ENCODE measurements at places on chromosomes 5 and 9.

DNA sequence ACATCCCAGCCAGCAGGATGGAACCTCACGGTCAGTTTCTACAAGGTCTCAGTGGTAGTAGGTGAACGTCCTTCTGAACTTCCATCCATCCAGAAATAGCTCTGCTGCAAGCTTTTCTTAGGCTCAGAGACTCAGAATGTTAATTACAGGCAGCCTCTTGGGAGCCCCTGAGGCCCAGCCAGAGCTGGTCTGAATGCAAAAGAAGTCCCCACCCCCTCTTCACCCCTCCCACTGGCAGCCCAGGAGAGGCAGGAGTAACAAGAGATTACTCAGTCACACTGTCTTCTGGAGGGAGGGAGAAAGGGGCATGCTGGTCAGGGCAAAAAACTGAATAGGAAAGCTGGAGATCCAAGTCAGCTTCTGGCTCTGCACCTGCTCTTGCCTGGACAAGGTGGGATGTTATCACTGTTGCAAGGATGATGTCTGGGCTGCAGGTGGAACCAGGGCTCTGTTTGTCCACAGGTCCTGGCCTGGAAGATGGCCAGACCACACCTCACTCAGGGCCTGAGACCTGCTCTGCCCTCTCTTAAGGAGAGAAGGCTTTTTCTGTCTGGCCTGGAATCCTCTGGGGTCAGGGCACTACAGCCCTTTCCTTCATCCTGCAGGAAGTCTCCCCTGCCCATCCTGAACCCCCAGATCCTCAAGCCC, 9.1 kb downstream of the ENHO start:
- DNase-seq = no peak

- DNase-seq = no peak
These were observed 663 bp upstream of the ZNF366 start for GRCh38 chr5:72507907-72508238.

- no peak for DNase-seq
These were observed 4.0 kb downstream of the CCL27 start for GRCh38 chr9:34658461-34658860.

- no peak for DNase-seq
These were observed 33.6 kb upstream of the GABRP start for GRCh38 chr5:170749911-170750431.

GRCh38 chr5:140571105-140571504, 6.5 kb downstream of the SLC35A4 start:
- DNase-seq = no peak

- peak; percentile 63 for DNase-seq
These were observed 688.4 kb downstream of the PTPRD start for GRCh38 chr9:9924376-9924775.

- no peak for DNase-seq
These were observed 41.8 kb downstream of the UGCG start for GRCh38 chr9:111938427-111938800.

DNA sequence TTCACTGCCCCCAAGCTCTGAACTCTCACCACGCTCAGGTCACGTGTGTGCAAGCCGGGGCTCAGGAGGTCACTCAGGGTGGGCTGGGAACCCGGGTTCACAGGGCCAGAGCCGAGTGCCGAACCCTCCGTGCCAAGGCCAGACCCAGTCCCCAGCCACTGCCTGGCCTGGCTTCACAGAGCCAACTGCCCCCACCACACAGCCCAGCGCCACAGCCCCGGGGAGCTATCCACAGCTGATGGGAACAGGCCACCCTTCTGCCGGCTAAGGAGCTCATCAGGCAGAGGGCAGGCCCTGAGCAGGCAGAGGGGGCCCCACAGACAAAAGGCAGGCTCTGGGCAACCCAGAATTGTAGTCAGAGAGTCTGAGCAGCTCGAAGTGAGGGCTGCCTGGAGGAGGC, 117.0 kb downstream of the VAV2 start:
- DNase-seq = no peak
